ENCODE measurements at places on chromosomes 4 and X.

DNA sequence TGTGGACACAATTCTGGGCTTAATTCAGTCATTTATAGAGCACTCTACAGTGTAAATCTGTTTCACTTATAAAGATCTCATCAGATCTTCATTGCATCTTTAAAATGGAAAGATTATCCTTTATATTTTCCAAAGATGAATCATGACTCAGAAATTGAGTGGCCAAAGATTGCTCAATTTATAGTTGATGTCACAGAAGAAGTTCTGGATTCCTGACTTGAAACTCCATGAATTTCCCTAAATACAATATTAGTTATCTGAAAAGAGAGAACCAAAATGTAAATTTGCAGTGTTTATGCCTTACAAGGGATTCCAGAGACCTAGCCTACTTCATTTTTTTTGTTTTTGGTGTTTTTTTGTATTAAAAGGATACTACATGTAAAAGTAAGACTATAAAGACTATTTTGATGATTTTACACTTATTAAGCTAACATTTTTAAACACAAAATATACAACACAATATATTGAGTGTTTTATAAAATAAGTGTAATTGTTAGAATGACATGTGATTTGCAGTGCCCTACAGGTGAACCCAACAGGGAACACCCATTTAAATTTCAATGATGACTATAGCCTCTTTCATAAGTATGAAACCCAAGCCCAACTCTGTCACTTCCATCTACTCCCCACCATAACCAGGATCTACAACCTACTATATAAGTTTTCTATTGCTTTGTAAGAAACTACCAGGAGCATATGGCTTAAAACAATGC, 183.5 kb downstream of the PCDH7 start:
- no peak for DNase-seq

DNA sequence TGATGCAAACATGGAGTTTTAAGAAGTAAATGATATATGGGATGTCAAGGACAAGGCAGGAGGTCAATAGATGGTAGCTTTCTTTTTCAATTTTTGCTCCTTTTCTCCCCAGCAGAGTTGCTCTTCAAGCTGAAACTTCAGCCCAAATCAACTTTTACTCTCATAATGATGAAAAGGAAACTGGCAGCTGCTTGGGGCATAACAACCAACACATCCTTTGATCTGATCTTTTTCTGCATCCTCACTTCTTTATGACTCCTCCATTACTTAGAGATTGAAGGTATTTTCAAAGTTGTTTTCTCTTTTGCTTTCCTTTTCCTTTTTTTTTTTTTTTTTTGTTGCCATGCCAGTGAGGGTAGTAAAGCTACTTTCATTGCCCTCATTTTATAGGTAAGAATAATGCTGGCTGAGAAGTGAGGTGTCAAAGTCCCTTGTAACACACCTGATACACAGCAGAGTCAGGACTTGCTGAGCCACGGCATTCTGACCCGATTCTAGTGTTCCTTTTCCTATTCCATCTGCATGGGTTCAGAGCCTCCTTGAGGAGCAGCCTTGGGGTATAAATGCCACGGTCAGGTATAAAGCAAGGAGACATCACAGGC, 26.9 kb downstream of the SLC2A9 start:
- no peak for DNase-seq

DNA sequence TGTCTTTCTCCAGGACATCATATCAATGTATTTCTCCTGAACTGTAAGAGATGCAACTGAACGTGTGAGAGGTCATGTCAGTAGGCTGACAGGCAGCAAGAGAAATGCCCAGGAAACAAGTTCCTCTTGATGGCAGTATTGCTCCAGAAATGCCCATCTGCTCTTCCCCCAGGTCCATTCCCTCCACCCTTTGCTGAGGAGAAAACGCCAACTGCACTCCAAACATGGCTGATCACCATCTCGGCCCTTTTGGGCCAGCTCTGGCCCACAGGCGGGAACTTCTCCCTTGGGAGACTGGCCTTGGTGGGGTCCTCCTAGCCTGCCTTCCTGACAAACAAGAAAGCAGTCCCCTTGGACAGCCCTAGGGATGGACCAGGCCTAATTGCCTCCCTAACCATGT, 276.5 kb upstream of the AGTR2 start:
- peak; percentile 74 for DNase-seq

GRCh38 chrX:145825896-145826295, 8.3 kb downstream of the SLITRK2 start:
- no peak for DNase-seq

DNA sequence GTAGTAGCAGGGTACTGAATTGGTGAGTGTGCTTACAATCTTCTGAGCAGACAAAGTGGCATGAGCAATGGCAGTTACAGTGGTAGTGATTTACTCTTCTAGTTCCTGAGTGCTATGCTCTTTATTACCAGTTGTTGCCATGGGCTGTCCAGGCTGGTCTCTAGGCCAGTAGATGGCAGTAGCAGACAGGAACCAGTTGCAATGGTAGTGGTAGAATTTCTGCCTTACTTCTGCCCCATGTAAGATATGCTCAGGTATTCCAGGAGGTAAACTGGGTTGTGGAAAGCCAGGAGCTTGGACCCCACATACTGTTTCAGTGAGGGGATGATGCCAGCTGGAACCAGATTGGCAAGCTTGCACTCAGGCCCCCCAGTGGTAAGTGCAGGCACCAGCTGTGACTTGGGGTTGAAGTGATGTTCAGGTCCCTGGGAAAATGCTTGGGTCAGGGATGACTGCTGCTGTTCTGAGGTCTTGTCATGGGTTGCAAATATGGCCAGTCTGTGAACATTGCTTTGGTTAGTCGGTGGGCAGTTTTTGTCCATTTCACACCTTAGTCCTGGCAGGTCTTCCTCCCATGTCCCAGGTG, 63.0 kb upstream of the ZXDB start:
- DNase-seq = no peak

GRCh38 chrX:71652405-71652804, 14.9 kb upstream of the LOC101059915 start:
- DNase-seq = peak; percentile 25

- no peak for DNase-seq
Measured at GRCh38 chrX:39112143-39112542, 310.9 kb downstream of the MID1IP1 start.

DNA sequence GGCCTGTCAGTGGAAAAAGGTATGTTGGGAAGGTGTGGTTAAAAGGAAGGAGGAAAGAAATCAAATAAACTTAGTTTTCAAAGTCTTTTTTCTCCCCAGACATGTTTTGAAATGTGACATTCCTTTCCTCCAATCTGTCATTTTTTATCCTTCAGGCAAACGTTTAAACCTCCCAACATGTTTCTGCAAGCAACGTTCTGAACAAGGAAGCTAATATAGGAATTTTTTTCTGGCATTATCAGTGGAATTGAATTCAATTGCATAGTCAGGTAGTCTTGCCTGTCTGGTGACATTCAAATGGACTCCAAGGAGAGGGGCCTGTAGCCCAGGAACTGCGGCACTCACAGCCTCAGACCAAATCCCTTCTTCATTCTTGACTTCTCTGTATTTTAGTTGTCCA, 30.0 kb upstream of the RASSF6 start:
- DNase-seq = no peak
